ENCODE measurements at places on chromosomes 4 and X.
A peak's percentile ranks its signal among the peaks of the same experiment; 100 is the strongest.

GRCh38 chrX:23883737-23884354, 23.9 kb downstream of the APOO start:
- DNase-seq: peak; percentile 53

DNA sequence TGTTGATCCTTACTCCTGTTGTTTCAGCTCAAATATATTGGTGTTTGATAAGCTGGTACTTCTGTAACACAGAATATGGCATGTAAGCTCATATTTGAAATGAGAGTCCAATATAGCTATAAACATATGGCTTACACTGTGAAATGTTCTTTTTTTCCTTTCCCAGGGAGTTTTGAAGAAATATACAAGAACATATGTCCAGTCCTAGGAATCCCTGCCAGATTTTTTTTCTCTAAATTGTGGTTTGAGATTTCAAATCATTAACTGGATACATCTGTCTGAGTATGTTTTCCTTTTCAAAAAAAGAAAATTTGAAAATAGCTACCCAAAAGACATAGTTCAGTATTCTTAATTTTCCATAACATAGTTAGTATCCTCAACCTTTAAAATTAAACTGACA, 60.2 kb downstream of the HMGB2 start:
- DNase-seq: peak; percentile 53

DNA sequence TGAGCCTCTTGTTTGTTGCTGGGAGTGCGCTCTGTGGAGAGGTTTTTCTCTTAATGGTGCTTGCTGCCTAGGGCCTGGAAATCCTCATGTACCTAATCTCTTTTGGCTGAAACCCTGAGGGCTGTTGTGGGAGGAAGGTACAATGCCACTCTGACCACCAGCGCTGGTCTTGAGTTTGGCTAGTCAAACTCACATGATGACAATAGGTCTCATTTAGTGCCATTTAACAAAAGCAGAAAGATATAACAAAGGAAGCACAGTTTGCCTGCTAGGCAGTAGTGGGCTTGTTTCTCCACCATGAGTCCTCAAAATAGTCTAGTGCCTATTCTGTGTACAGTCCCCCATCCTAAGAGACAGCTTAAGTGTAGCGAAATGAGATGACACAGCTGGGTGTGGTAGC, 111.3 kb downstream of the TSPAN7 start:
- no peak for DNase-seq

GRCh38 chrX:77415161-77415560, 32.0 kb upstream of the FGF16 start:
- no peak for DNase-seq
